SIG-M5 (cell line): ENCODE measurements at places on chromosomes 4 and X.

DNA sequence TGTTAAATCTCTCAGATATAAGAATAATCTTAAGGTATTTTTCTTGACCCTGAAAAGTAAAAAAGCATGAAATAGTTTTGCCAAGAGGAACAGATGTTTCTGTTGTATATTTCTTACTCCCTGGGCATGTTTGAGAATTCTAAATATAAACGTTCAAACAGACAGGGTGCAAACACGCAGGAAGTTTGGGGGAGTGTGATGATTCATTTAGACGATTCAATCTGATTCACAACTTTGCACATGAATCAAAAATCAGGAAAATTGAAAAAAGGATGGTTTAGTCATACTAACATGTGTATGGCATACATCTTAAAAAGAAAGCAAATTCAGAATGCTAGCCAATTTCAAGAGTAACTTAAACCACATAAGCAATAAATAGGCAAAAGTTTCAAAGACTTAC, 340.3 kb upstream of the GRID2 start:
- no peak for DNase-seq

GRCh38 chr4:56512166-56512565, 6.6 kb downstream of the ARL9 start:
- no peak for DNase-seq

DNA sequence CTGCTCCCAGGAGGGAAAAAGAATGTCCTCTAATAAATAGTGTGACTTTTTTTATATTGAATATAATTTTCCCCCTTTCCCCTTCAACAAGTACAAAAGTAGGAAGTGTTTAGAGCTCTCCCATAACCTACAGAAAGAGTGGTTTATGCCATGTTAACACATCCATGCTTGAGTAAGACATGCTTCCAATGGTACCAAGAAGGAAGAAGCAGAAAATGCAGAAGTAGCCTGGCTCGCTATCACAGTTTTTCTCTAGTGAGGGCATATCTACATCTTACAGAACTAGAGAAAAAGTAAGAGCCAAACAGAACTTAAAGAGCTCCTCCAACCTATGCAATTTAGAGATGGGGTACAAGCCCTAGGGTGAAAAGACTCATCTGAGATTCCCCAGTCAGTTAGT, 82.5 kb downstream of the ARHGEF9 start:
- no peak for DNase-seq

DNA sequence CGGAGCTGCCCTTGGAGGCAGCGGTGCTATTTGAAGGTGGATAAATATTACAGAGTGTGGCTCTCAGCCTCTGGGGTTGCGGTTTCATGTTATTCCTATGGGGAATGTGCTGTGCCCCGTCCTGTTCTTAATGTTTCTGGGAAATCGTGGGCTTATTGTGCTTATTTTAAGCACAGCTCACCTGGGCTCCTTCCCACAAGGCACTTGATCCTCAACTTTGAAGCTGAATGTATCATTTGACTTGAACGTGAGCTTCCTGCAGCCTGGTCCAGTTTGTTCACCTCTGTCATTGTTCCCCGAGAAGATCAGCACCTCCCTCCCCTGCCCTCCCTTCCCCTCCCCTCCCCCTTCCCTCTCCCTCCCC, 3.9 kb downstream of the SORCS2 start:
- DNase-seq = no peak

DNA sequence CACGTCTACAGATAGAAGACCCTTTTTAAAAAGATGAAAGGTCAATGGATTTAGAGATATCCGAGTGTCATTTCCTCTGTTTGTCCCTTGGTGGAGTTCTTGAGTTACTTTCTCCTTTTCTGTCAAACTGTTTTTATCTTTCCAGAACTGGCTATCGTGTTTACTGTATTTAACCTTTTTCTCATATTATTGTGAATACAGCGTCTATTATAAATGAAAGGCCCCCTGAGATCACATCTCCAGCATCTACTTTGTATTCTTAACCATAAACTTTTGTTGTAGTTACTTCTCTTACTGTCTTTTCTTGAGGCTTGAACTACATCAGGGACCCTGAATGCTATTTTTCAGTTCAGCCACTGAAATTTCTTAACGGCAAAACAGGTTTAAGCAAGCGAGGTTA, 4.0 kb upstream of the PCDH7 start:
- no peak for DNase-seq

GRCh38 chrX:86051741-86052140, 4.4 kb upstream of the CHM start:
- no peak for DNase-seq

DNA sequence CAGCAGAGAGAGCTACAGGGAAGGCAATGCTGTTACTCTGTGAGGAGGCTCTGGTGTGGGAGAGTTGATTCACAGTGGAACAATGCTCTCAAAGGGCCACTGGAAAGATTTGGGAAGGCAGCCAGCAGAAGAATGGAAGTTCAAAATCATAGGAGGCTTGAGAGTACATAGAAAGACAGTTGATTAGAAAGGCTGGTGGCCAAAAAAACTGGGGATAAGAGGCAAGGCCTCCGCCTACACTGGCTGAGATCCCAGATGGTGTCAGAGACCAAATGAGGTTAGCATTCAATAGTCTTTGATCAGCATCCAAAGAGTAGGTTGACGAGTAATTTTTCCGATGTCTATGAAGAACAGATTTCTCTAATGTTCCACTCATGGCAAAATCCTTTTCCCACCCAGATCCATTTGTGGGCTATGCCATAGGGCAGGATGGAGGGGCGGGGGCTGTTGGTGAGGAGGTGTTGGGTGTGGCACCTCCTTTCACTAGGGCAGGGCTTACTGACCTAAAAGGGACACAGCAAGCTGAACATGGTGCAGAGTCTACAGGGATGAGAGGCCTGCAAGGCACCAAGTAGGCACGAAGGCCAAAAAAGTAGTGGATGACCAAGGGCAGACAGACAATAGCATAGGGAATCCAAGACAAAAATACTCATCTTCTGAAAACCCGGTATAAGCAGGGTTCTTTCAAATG, 15.1 kb downstream of the TEC start:
- DNase-seq = no peak

GRCh38 chr4:110630688-110631402, 8.0 kb upstream of the PITX2 start:
- no peak for DNase-seq

- DNase-seq = no peak
These were observed 31.2 kb downstream of the USP38 start for GRCh38 chr4:143215873-143216272.
